K562 (cell line): ENCODE measurements at places on chromosomes 4 and X.

- DNase-seq = no peak
- H3K4me1 ChIP-seq = no peaks in the 10 kb centered on the region
- no peak overlapping the region for H3K27ac ChIP-seq
These were observed 205.9 kb downstream of the CBR4 start for GRCh38 chr4:168804146-168804545.

DNA sequence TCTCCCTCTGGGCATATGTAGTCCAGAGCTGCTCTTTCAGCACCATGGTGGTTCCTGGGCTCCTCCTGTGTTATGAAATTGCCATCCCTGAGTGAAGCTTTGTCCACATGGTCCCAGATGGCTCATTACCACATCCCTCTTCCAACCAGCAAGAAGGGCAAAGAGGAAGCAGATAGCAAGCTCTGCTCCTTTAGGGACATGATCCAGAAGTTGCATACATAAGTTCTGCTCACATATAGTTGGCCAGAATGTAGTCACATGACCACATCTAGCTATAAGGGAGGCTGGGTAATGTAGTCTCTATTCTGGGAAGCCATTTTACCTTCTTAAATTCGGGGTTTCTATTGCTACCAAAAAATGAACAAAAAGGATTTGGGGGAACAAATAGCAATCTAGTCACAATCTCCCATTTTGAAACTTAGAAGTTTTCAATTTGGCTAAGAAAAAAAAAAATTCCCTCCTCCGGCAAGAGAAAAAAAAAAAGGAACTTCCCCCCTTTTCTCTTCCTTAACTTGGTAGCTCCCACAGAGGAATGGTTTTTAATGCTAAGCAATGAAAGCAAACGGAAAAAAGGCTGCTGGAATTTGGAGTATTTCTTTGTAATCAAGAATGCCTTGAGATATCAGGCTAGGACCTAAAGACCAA is 88.2 kb upstream of the USP9X start:
- H3K4me3 ChIP-seq = 0 out of 2 replicates have a peak overlapping the region, but pooled peaks have one; percentile 4
- H3K4me1 ChIP-seq = peaks cover 5% of the 10 kb centered on the region; the same call in 1 of the 2 replicates
- no peaks in the 10 kb centered on the region for H3K27me3 ChIP-seq
- peak overlapping the region; percentile 17 for H3K27ac ChIP-seq
- peak; percentile 73 for DNase-seq

GRCh38 chr4:106421441-106422296 is 53.1 kb upstream of the GIMD1 start:
- H3K27me3 ChIP-seq = no peaks in the 10 kb centered on the region
- H3K36me3 ChIP-seq = no peaks in the 10 kb centered on the region
- H3K4me1 ChIP-seq = no peaks in the 10 kb centered on the region
- H3K4me3 ChIP-seq = no peak overlapping the region
- no peak for DNase-seq

GRCh38 chr4:88275516-88275915 is 8.8 kb downstream of the PPM1K start:
- H3K27me3 ChIP-seq = no peaks in the 10 kb centered on the region
- no peaks in the 10 kb centered on the region for H3K4me1 ChIP-seq
- peaks cover 3% of the 10 kb centered on the region; the same call in 1 of the 3 replicates for H3K36me3 ChIP-seq
- H3K4me3 ChIP-seq = no peak overlapping the region
- DNase-seq = no peak
- H3K27ac ChIP-seq = no peak overlapping the region

GRCh38 chr4:157576671-157577217 is 356.2 kb downstream of the GRIA2 start:
- no peak overlapping the region for H3K27ac ChIP-seq
- H3K4me3 ChIP-seq = no peak overlapping the region
- no peaks in the 10 kb centered on the region for H3K27me3 ChIP-seq
- no peak for DNase-seq

GRCh38 chr4:2767046-2767704 is 11.0 kb upstream of the TNIP2 start:
- no peaks in the 10 kb centered on the region for H3K27me3 ChIP-seq
- H3K27ac ChIP-seq = no peak overlapping the region
- peaks cover 5% of the 10 kb centered on the region for H3K4me1 ChIP-seq

DNA sequence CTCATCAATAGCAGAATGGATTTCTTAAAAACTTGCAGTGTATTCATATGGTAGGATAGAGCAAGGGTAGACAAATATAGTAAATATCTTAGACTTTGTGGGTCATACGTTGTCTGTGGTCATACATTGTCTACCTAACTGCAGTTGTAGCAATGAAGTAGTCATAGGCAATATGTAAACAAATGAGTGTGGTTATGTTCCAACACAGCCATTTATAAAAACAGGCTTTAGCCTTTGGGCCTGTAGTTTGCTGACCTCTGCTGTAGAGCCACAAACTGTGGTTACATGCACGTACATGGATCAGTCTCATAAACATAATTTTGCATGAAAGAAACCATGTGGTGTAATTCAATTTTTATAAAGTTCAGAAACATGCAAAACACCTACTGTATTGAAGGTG is 98.9 kb downstream of the LARP1B start:
- H3K4me1 ChIP-seq = no peaks in the 10 kb centered on the region
- H3K36me3 ChIP-seq = 0 out of 3 replicates have a peak, but pooled peaks cover 2% of the 10 kb centered on the region
- H3K4me3 ChIP-seq = no peak overlapping the region
- DNase-seq = no peak

- H3K36me3 ChIP-seq = no peaks in the 10 kb centered on the region
- no peak overlapping the region for H3K27ac ChIP-seq
- DNase-seq = no peak
- peaks cover 8% of the 10 kb centered on the region for H3K4me1 ChIP-seq
- H3K4me3 ChIP-seq = no peak overlapping the region
These were observed 215.5 kb upstream of the BCOR start for GRCh38 chrX:40313269-40313668.

- no peak overlapping the region for H3K27ac ChIP-seq
- H3K36me3 ChIP-seq = no peaks in the 10 kb centered on the region
- peaks cover 31% of the 10 kb centered on the region for H3K27me3 ChIP-seq
- H3K4me1 ChIP-seq = no peaks in the 10 kb centered on the region
These were observed 877 bp downstream of the JAKMIP1 start for GRCh38 chr4:6199422-6199921.

- peaks cover 27% of the 10 kb centered on the region for H3K27me3 ChIP-seq
- no peak overlapping the region for H3K4me3 ChIP-seq
- H3K36me3 ChIP-seq = no peaks in the 10 kb centered on the region
- no peaks in the 10 kb centered on the region for H3K4me1 ChIP-seq
These were observed 32.7 kb upstream of the PROM1 start for GRCh38 chr4:16116493-16116990.

DNA sequence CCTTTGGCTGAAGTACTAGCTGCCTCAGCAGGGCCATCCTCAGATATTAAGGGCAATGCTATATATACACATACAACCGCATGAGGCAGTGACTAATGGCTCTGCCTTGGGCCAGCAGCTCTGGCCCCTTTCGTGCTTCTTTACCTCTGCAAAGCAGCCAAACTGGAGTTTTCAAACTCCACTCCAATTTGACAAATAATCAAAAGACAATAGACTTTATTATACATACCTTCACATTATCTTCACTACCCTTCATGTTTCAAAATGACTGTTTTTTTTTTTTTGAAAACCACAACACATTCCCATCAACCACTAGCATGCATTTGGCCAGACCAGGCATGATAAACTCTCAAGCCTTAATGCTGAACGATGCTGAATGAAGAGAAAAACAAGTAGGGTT is 187.7 kb downstream of the ENOX2 start:
- H3K27me3 ChIP-seq = no peaks in the 10 kb centered on the region
- H3K36me3 ChIP-seq = no peaks in the 10 kb centered on the region; the same call in 2 of the 3 replicates
- H3K4me3 ChIP-seq = no peak overlapping the region
- no peak for DNase-seq

- peaks cover 11% of the 10 kb centered on the region for H3K27me3 ChIP-seq
- peaks cover 6% of the 10 kb centered on the region for H3K4me1 ChIP-seq
- no peak for DNase-seq
- no peak overlapping the region for H3K4me3 ChIP-seq
- H3K27ac ChIP-seq = no peak overlapping the region
These were observed 5.4 kb downstream of the TSPAN5 start for GRCh38 chr4:98652996-98653395.

DNA sequence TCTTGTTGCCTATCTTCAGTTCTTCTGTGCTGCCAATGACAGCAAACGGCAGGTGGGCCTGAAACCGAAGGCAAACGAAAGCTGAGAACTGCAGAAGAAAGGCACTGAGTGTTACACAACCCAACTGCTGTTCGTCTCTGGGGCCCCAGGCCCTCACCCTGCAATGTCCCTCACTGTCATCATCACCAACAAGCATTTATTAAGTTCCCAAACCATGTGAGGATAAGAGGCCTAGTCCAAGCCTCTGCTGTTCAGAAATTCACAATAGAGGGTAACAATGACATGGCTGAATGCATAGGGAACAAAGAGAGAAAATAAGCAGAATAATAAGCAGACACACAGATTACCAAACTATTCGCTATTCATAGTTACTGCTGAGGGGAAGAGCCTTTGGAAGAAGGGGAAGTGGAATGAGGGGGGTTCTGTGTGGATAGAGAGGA is 34.5 kb upstream of the NKRF start:
- no peaks in the 10 kb centered on the region for H3K4me1 ChIP-seq
- peaks cover 31% of the 10 kb centered on the region; the same call in 2 of the 3 replicates for H3K36me3 ChIP-seq
- H3K27ac ChIP-seq = no peak overlapping the region
- DNase-seq = no peak

- H3K4me1 ChIP-seq = no peaks in the 10 kb centered on the region; the same call in 1 of the 2 replicates
- no peak overlapping the region for H3K4me3 ChIP-seq
- no peak overlapping the region for H3K27ac ChIP-seq
- H3K27me3 ChIP-seq = no peaks in the 10 kb centered on the region
These were observed 94.2 kb downstream of the NYX start for GRCh38 chrX:41541386-41541785.

DNA sequence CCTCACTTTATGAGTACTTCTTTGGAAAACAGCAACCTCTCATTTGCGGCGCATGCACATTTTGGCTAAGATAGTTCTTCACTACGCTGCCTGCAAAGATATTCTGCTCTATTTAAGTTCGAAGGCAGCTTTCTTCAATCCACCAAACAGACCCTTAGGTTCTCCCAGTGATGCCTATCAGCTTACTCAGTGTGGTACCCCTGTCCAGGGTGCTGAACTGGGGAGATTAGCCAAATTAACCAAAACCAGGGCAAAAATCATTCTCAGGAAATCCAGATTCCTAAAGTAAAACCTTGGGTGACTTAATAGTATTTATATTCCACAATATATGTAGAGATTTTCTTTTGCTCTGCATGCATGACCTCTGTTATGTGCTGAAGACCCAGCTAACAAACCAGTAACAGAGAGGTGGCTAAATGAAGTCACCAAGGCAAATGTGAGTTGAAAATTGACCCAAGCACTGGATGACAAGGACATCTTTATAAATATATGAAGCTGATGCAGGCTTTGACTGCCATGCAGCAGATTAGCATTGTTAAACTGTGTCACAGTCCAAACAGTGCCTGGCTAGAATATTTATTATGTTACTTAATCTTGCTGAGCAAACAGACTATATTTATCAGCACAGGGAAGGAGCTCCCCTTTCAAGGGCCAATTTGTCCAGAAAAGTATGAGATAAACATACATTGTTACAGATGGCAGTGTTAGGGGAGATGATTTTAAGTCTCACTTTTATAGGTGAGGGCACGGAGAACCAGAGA is 418.2 kb downstream of the STIM2 start:
- H3K4me3 ChIP-seq = no peak overlapping the region

DNA sequence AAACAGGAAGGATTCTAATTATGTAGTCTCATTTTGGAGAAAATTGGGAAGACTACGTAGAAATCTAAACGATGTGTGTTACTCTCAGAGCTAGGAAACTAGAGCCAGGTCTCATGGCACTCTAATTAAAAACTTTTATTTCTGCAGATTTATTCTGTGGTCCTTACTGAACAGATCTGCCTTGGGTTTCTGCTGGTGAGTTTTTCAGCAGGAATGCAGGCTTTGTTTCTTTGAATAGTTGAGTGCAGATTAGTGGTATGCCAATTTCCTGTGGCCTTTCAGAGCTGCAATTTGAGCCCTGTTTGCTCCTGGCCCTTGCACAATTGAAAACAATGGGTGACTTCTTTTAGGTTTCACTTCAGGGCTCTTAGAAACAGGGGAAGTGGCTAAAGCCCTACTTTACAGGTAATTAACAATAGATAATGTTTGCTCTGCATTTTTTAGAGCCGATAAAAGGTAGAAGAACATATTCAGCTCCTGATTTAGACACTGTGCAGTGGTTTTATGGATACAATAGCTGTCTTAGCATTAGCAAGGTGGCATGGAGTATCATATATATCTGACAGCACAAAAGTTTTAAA is 21.8 kb downstream of the SPRY1 start:
- H3K4me3 ChIP-seq = no peak overlapping the region
- peak overlapping the region; percentile 8; the same call in 1 of the 3 replicates for H3K27ac ChIP-seq
- H3K36me3 ChIP-seq = no peaks in the 10 kb centered on the region
- H3K27me3 ChIP-seq = no peaks in the 10 kb centered on the region
- H3K4me1 ChIP-seq = no peaks in the 10 kb centered on the region
- DNase-seq = no peak

GRCh38 chrX:97629597-97629985 is 745.9 kb downstream of the RPA4 start:
- H3K4me1 ChIP-seq = no peaks in the 10 kb centered on the region
- no peaks in the 10 kb centered on the region for H3K36me3 ChIP-seq
- H3K27me3 ChIP-seq = no peaks in the 10 kb centered on the region
- no peak overlapping the region for H3K4me3 ChIP-seq

DNA sequence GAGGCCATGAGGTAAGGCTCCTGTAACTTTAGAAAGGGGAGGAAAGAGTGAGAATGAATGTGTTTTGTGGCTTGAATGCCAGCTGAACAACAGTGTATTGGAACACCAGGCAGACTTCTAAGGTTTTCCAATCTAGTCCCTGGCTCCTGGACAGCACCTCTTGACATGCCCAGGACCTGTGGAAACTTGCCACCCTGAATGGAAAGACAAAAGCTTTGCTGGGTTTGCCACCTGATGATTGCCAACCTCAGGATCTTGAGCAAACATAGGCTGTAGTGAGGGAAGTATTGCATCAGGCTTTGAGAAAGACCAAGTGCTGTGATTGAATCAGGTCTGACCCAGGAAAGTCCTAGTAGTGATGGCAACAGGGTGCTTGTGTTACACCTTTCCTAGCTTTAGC is 1393.1 kb upstream of the DIAPH2 start:
- DNase-seq = no peak
- no peaks in the 10 kb centered on the region for H3K4me1 ChIP-seq
- H3K27ac ChIP-seq = no peak overlapping the region
- no peak overlapping the region for H3K4me3 ChIP-seq

GRCh38 chr4:74758551-74759145 is 35.7 kb downstream of the BTC start:
- H3K4me3 ChIP-seq = no peak overlapping the region
- H3K27me3 ChIP-seq = peaks cover 10% of the 10 kb centered on the region; the same call in 1 of the 3 replicates
- no peaks in the 10 kb centered on the region for H3K4me1 ChIP-seq
- no peak for DNase-seq

- H3K27ac ChIP-seq = no peak overlapping the region
- no peaks in the 10 kb centered on the region for H3K27me3 ChIP-seq
- no peak for DNase-seq
- H3K36me3 ChIP-seq = no peaks in the 10 kb centered on the region
- no peak overlapping the region for H3K4me3 ChIP-seq
These were observed 112.0 kb downstream of the AFF2 start for GRCh38 chrX:148612431-148612830.

GRCh38 chr4:36394352-36394903 is 113.0 kb downstream of the DTHD1 start:
- H3K27ac ChIP-seq = no peak overlapping the region
- H3K4me1 ChIP-seq = no peaks in the 10 kb centered on the region
- no peaks in the 10 kb centered on the region for H3K27me3 ChIP-seq
- DNase-seq = no peak
- H3K4me3 ChIP-seq = no peak overlapping the region
